ENCODE measurements at places on chromosomes 7 and 10.

DNA sequence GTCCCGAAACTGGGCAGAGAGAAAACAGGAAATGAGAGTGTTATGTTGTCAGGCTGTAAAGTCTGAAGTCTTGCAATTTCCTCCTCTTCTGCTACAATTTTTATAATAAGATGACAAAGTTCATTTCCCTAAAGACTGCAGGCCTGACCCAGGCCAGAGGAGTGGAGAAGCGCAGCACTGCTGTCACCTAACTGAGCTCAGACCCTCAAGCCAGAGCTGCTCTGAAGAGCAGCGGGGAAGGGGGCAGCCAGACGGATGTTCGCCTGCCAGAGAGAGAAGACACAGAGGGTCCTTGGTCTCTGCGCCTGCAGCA lies 12.6 kb upstream of the AOAH start:
- no peak for DNase-seq

DNA sequence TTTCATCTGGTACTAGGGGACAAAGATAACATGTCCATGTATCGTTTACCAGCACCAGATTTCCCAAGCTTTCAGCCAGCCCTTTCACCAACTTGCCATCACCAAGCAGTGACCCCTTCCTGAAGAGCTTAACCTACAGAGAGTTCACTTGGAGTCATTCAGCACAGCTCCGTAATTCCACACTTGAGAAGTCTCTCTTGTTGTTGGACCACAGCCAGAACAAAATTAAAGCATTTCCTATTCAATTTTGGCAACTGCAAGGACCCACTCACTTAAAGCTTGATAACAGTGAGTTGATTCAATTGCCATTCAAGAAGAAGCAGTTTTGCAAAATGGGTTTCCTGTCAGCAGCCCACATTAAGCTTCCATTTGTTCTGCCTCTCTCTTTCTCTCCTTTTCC lies 88.5 kb upstream of the LRRTM3 start:
- DNase-seq = no peak

DNA sequence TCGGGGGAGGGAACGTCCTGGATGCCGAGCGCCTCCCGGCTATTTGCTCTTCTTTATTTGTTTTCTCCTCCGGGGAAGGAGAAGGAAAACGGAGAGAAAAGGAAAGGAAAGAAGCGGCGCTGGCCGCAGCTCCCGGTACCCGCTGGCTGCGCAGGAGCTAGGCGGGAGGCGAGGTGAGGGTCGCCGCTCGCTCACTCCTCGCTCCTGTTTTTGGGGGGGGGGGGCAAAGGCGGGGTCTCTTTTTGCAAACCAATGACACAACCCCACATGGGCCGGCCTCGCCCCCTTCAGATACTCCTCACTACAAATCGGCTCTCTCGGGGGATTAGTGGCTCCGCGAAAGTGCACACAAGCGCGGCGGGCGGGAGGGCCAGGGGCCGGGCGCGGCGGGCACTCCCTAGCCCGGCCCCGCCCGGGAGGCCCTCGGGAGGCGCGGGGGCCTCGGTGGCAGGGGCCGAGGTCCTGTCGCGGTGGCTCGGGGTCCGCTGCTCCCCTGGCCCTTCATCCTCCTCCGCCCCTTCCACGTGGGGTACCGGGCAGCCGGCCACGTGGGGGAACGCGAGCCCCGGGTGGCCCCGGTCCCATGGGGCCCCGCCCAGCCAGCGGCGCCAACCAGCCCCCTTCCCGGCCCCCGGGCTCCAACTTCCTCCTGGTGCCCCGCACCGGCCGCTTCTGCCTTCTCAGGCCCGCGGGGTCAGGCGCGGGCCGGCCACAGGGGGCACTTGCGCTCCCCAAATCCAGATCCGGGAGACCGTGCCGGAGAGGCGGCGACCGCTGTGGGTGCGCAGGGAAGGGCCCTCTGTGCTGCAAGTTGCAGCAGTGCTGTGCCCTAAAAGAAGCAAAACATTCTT lies 718 bp upstream of the CTBP2 start:
- peak; percentile 60 for DNase-seq

DNA sequence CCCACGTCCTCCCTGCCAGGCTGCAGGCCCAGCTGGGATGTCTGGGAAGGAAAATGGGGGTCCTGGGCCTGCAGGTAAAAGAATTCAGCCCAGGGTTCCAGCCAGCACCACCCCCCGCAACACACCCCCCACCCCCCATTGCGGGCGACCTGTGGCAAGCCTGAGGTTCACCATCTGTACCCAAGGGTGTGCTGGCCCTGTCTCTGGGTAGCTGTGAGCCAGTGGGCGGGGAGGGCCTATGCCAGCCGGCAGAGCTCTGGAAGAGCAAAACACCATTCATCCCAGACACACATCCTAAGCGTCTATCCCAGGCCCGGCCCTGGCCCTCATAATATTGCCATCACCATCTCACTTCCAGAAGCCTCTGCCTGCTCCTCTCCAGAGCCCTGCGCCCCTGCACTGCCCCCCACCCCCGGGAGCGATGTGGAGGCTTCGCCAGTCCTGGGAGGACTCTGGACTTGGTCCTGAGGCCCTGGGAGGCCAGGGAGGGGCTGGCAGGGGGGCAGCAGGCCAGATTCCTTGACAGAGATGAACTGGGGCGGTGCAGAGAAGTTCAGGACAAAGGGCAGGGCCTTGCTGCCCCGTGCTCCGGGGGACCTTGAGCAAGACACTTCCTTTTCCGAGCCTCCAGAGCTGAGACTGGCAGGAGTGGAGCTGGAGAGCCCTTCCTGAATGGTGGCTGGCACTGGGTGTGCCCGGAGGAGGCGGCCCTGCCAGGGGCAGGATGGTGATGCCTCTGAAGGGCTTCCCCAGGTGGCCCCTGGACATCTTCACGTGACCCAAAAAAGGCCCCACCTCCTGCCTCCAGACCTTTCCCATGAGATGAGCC lies 8.7 kb upstream of the TTYH3 start:
- DNase-seq = no peak

GRCh38 chr7:155676052-155676451 lies 31.6 kb downstream of the RBM33 start:
- DNase-seq = no peak

DNA sequence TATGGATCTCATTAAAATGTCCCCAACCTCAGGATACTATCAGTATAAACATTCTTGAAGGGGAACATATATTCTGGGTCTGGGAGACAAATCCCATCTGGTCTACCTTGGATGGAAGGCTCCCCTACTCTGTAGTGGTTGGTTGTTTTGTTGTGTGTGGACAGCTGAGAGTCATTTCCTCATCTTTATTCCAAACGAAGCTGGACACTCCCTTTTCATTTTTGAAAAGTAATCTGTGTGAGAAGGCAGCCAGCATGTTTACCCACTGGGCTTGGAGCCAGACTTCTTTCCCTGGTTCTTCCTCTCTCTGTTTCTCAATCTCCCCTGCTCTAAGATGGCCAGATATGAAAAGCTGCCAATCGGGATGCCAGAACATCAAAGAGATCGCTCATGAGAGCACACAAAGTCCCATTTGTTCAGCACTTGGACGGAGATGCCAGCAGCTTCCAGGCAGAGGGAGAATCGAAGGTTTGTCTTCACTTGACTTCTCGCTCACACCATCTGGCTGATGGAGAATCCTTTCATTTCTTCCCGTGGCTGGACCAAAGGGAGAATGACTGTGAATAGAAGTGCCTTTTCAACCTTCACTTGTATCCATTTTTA lies 108.1 kb upstream of the AGR3 start:
- peak; percentile 90 for DNase-seq

GRCh38 chr10:31679936-31680335 lies 248.7 kb downstream of the ARHGAP12 start:
- no peak for DNase-seq

DNA sequence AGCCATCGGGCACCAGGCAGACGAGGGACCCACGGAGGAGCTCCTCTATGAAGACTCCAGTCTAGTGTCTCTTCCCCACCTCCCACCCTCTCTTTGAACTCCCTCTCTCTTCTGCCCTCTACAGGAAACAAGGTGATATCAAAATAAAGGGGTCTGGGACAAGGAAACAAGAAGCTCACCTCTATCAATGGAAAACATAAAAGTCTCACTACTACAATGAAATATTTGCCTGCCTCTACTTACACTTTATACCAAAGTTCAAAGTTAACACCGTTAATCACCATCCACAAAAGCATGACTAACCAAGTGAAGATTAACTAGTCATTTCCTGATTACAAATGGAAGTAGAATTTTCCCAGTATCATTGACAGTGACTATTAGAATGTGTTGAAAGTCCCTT lies 82.2 kb downstream of the PARD3 start:
- peak; percentile 5 for DNase-seq

GRCh38 chr7:129144834-129145668 lies 544 bp downstream of the TSPAN33 start:
- DNase-seq = no peak

DNA sequence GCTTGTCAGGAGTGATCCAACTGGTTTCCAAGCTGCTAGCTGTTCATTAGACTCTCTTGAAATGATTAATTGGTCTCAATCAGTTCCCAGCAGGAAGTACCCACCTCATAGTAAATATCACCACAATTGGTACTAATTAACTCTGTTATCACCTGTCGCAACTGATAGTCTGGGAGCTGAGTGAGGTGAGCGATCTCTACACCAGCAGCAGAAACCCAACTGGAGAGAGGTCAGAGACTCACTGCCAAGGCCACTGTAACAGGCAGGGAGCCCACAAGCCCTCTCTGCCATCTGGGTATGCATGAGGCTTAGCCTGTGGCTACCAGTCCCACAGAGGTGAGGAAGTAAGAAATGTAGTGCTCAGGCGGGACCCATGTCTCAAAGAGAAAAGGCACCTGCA lies 245.5 kb downstream of the DYNC1I1 start:
- peak; percentile 66 for DNase-seq

DNA sequence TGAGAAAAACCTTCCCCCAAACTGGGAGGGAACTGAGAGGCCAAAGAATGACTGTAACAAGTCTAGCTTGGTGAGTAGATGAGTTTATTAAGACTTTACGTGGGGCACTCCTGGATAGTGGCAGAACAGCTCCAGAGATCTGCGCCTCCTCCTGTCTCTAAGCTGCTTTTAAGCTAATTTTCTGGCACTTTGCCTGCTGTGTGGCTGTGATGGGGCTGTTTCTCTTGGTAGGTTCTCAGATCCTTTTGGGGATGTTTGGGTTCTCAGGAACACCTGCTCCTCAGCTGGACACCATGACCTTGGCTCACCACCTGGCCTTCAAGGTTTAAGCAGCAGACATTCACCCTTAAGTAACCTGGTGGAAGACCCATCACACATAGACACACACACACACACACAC lies 68.3 kb downstream of the AKR1E2 start:
- no peak for DNase-seq

GRCh38 chr10:5283305-5284158 lies 81.2 kb upstream of the UCN3 start:
- DNase-seq = peak; percentile 59

- no peak for DNase-seq
Observed at GRCh38 chr10:122421054-122421625, 33.3 kb upstream of the ARMS2 start.

GRCh38 chr10:42941790-42942189 lies 135.1 kb upstream of the RET start:
- no peak for DNase-seq

DNA sequence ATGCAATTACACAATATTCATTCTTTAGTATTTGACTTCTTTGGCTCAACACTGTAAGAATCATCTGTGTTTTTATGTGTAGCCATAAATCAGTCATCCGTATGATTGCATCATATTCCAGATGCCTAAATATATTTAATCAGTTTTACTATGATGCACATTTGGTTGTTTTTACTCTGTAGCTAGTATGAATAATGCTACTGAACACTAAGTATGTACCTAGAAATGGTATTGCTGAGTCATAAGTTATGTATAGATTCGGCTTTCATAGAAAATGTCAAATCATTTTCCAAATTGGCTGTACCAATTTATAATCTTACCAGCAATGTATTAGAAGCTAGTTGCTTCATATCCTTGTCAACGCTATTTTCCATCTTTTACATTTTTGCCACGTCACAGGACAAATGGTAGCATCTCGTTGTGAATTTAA lies 197.3 kb upstream of the PLXNA4 start:
- no peak for DNase-seq

- no peak for DNase-seq
Observed at GRCh38 chr7:38546763-38547162, 84.4 kb downstream of the AMPH start.

DNA sequence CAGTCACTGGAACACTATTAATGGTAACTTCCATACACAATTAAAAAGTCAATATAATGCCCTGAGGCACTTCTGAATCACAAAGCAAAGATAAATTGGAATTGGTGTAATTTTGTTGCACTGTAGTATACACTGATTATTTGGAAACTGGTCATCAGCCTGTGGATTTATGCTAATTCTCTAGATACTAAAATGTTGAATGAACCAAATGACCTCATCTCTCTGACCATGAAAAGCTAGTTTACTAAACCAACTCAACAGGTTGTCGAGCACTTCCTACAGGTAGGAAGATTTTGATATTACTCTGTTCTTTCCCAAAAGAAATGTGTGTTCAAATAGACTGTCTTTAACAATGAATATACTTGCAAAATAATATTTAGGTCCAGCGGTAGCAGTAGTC lies 5.3 kb downstream of the NRP1 start:
- DNase-seq = peak; percentile 31

GRCh38 chr7:13724977-13725566 lies 264.4 kb downstream of the ETV1 start:
- peak; percentile 36 for DNase-seq

- DNase-seq = no peak
Observed at GRCh38 chr7:78434281-78434680, 635.7 kb downstream of the PHTF2 start.

DNA sequence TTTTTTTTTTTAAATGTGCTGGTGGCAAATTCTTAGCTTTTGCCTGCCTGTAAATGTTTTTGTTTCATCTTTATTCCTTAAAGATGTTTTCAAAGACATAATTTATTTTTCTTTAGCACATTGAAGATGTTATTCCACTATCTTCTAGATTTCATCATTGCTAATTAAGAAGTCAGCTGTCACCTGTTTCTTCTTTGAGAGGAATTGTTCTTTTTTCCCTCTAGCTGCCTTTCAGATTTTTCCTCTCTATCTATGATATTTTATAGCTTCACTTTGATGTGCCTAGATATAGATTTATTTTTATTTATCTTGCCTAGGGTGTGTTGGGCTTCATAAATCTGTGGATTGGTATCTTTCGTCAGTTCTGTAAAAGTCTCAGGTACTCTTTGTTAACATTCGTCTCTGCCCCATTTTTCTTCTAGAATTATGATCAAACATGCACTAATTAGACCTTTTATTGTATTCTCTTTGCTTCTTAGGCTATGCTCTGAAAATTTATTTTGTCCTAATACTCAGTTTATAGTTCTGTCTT lies 50.0 kb upstream of the GATA3 start:
- no peak for DNase-seq
